D721Med (cell line): ENCODE measurements at places on chromosomes 7 and 10.

DNA sequence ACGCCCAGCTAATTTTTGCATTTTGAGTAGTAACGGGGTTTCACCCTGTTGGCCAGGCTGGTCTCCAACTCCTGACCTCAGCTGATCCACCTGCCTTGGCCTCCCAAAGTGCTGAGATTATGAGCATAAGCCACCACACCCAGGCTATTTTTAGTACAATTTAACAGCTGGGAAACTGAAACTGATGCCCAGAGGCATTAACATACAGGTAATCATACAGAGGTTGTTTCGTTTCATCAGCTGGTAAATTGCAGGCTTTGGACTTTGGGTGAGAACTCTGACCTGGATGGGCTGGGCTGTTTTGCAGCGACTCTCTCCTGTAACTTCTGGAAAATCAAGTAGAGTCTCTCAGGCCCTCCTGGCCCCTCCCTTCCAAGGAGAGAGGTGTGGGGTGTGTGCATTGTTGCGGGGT is 6.2 kb upstream of the ACHE start:
- DNase-seq = no peak

DNA sequence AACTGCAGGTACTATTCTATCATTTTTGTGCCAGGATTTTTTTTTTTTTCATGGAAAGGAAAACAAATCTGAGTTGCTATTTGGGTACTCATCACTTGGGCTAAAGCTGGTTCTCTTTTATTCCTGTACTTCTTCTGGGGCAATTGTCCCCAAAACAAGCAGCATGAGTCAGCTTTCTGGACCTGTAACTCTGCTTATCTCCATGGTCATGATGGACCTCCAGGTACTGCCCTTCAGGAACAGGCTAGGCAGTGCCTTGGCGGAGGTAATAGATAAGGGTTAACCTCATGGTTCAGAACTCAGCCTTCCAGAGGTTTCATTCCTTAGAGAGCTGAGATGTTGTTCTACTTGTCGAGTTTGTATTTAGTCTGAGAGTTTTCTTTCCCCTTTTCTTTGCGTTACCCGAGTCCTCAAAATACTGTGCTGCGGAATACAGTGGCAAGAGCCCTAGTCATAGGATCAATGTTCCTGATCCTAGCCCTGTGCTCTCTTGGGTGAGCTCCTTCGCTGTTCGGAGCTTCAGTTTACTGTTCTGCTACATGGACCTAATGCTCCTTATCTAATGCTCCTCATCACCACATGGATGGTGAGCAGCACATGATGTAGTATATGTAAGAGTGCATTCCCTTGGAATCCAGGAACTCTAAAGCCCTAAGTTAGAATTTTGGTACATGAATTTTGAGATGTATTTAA is 74.6 kb downstream of the LRGUK start:
- no peak for DNase-seq

DNA sequence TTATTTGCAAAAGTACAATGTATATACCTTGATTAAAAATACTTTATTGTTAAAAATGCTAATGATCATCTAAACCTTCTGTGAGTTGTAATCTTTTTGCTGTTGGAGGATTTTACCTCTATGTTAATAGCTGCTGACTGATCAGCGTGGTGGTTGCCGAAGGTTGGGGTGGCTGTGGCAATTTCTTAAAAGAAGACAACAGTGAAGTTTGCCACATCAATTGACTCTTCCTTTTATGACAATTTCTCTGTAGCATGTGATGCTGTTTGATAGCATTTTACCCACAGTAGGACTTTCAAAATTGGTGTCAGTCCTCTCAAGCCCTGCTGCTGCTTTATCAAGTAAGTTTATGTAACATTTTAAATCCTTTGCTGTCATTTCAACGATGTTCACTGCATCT is 16.9 kb upstream of the ENTPD1 start:
- no peak for DNase-seq

DNA sequence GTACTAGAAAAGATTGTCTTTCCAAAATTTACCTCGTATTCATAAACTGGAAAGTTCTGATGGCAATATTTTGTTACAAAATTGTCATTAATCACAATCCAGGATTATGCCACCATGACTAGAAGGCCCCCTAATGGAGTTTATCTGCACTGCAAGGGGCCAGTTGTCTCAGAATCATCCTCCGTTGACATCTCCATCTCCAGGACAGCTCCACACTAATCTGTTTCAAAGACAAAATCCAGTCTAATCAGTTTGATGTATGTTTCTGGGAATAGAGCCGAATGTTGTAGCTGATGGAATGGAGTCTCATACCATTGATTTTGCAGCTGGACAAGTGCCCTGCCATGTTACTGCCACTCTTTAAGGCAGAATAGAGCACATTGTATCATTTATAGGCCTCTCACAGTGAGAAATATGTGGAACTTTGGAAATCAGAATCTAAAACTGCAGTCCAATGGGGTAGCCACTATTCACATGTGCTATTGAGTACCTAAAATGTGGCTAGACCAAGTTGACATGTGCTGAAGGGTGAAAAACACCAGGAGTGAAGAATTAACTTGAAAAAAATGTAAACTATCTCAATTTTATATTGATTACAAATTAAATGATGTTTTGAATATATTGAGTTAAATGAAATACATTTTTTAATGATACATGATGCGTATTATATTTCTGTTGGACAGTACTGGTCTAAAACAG is 38.3 kb upstream of the TOMM7 start:
- DNase-seq = no peak
